ENCODE measurements at places on chromosomes 5 and 9. TPM values are rescaled to one million over a fixed set of nuclear protein-coding genes. Genes with fewer than 3 reads are reported as not detected.

DUSP1 gene
- 54.1 TPM for total RNA-seq

ARAP3 gene
- 3.3 TPM for total RNA-seq

TIMD4 gene
- total RNA-seq = not detected

CAVIN4 gene
- 12.9 TPM for total RNA-seq

DNA sequence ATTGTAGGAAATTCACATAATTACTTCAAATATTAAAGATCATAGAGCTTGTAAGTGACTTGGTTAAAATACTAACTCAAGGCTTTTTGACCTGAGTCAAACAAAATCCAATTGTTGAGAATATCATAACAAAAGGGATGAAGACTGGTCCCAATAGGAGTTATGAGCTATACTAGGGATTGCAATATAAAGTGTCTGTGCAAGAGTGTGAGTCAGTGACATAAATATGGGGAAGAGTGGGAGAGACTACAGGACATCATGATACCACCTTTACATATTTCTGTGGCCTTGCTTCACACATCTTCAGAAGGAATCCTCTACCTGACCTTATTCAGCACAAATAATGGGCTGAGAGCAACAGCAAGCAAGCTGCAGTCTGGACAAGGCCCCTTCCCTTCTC lies 180.9 kb upstream of the SLC24A2 start:
- no peak for DNase-seq

TEX48 gene
- total RNA-seq = not detected

FOXD4L3 gene
- total RNA-seq = 0.47 TPM

GRCh38 chr9:27206041-27206440 lies 90.9 kb downstream of the EQTN start:
- DNase-seq = no peak

DNA sequence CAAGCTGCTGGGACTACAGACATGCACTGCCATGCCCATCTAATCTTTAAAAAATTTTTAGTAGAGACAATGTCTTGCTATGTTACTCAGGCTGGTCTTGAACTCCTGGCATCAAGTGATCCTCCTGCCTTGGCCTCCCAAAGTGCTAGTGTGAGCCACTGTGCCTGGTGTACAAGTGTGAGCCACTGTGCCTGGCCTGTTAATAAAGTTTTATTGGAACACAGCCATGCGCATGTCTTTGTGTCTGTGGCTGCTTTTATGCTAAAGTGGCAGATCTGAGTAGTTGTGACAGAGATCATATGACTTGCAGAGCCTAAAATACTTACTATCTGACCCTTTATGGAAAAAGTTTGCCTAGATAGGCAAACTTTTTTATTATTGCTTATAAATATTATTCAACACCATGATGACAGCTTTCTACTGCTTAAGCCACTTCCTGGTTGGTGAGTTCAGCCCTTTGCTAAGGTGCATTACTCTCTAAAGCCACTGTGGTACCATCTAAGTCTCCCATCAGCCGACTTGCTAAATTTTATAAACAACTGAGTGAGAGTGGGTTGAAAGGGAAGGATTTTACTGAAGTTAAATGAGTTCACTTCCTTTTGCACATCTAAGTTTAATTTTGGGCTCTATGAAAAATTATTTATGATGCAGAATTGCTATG lies 133.5 kb downstream of the RASGRF2 start:
- DNase-seq = no peak

DNA sequence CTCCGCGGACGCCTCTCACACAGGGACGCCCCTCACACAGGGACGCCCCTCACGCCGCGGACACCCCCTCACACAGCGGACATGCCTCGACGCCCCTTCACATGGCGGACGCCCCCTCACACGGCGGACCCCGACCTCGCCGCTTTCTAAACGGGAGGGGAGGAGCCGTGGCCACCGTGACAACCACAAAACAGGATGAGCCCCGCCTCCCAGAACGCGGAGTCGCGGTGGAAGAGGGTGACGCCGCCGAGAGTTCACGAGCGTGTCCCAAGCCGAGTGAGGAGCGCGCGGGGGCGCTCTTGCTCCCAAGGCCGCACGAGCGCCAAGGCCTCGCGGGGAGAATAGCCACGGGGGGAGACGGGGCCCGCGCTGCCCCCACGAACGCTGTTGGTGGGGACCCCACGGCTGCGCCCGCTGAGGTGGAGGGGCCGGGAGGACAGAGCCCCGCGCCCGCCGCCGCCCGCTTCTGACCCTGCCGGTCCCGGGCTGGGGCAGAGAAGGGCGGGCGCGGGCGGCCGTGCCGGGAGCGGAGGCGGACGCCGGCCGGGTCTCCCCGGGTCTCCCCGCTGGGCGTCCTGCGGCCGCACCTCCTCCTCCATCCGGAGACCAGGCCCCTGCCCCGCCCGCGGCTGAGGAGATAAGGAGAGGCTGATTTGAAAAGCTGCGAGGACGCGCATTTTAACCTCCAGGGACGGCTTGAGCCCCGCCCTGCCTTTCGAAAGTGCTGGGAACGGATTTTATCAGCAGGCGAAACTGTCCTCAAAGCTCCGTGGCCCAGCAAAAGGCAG lies 3.9 kb upstream of the NKD2 start:
- no peak for DNase-seq
